ENCODE measurements at places on chromosomes 4 and X. TPM values are rescaled to one million over a fixed set of nuclear protein-coding genes. Genes with fewer than 3 reads are reported as not detected.

The RNF150 gene
- total RNA-seq, result 47.7 TPM

The PDGFC gene
- total RNA-seq, result 29.5 TPM

The AWAT2 gene
- total RNA-seq, result not detected

The ZNF674 gene
- 11.4 TPM for total RNA-seq

The RAB9B gene
- total RNA-seq, result 18.5 TPM

The NDNF gene
- 104 TPM for total RNA-seq

The TMEM255A gene
- total RNA-seq, result 3.4 TPM

The COX7B2 gene
- not detected for total RNA-seq

The TMEM128 gene
- total RNA-seq, result 29.8 TPM

The RHOXF1 gene
- not detected for total RNA-seq

Data from camera-type eye (tissue), 1 donor.